ENCODE measurements at places on chromosomes 1 and 21. TPM values are rescaled to one million over a fixed set of nuclear protein-coding genes. Genes with fewer than 3 reads are reported as not detected.

- no peak for DNase-seq
Observed at GRCh38 chr1:184767591-184767990, 12.9 kb upstream of the EDEM3 start.

Gene MCM3AP
- polyA plus RNA-seq, result 65.3 TPM

Gene CROCC
- polyA plus RNA-seq, result 27.5 TPM

GRCh38 chr1:219359126-219359525, 185.4 kb downstream of the LYPLAL1 start:
- DNase-seq, result no peak

- no peak for DNase-seq
Observed at GRCh38 chr1:41521766-41522165, 37.3 kb upstream of the EDN2 start.

Gene C8B
- polyA plus RNA-seq, result not detected

- no peak for DNase-seq
Observed at GRCh38 chr1:20404466-20404865, 81.5 kb downstream of the CAMK2N1 start.

DNA sequence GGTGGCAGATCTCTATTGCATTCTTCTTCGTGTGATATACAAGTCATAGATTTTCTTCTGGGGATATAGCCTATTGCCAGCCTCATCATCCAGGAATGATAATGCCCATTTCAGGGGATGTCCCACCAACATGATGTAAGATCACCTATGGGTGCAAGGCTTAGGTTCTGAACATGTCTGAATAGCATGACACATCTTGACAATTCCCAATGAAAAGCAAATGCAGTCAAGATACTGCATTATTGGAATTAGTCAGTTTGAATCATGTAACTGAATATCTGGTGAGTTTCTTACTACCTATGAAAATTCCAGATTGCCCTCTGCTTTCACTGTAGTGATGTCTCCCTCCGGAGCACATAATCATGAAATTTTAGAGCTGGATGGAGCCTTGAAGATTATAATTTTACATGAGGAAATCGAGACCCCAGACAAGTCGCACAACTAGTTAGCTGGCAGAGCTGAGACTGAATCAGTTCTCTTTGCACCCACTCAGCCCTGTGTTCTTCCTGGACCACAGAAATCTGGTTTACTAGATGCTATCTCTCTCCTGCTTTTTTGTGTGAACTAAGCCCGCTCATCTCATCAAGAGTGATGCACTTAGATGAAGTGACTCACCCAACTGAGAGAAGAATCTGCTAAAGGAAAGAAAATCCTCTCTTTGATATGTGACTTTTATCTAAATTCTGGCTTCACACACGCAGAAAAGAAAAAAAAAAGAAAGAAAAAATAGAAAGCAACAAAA, 65.0 kb downstream of the WDR64 start:
- no peak for DNase-seq

DNA sequence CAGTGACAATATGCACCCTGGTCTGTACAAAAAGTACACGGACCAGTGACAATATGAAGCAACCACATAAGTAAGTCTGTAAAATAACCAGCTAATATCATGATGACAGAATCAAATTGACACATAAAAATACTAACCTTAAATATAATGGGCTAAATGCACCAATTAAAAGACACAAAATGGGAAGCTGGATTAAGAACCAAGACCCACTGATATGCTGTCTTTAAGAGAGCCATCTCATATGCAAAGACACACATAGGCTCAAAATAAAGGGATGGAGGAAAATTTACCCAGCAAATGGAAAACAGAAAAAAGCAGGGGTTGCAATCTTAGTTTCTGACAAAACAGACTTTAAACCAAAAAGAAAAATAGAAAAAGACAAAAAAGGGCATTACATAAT, 70.4 kb upstream of the VCAM1 start:
- DNase-seq, result no peak

DNA sequence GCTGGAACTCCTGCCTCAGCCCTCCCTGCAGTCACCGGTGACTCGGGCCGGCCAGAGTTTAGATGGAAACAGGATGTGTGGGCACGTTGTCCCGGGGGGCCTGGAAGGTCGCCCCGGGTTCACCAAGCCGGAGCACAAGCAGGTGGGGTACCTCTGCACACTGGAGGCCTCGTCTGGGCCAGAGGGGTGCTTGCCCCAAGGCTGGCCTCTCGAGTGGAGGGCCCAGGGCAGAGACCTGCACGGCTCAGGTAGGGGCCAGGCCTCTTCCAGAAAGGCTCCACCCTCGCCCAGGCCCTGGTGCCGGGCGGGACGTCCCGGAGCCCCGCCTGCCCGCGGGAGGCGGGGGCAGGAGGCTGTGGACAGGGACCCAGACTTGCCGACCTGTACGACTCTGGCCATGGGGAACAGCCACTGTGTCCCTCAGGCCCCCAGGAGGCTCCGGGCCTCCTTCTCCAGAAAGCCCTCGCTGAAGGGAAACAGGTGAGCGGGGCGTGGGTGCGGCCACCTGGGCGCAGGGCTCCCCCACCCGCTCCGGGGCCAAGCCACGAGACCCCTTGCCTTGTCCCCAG, at the start of gene PLEKHN1:
Gene PLEKHN1, plus strand, starts transcription at position 348 of the 569 bp plus-strand sequence. Its CDS starts 50 bp downstream, at position 398.
- no peak for DNase-seq

DNA sequence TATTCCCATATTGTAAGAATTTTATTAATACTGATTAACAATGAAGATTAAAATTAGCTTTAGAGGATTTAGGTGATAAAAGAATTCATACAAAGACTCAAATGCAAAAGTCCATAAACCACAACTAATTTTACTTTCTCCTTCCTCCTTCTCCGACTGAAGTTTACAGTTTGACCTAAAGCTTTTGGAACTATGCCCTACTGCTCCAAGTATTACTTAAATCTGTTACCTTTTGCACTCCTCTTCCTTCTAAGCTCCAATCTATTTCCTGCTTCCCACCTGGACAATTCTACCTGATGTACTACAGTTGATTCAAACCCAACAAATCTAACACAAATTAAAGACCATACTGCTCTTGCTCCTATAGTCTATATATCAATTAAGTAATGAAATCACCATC, 36.3 kb downstream of the ANKRD13C start:
- DNase-seq, result no peak

- DNase-seq, result no peak
Observed at GRCh38 chr1:90706437-90707362, 10.4 kb downstream of the BARHL2 start.

GRCh38 chr21:28431527-28432200, 561.0 kb downstream of the LTN1 start:
- DNase-seq, result no peak

DNA sequence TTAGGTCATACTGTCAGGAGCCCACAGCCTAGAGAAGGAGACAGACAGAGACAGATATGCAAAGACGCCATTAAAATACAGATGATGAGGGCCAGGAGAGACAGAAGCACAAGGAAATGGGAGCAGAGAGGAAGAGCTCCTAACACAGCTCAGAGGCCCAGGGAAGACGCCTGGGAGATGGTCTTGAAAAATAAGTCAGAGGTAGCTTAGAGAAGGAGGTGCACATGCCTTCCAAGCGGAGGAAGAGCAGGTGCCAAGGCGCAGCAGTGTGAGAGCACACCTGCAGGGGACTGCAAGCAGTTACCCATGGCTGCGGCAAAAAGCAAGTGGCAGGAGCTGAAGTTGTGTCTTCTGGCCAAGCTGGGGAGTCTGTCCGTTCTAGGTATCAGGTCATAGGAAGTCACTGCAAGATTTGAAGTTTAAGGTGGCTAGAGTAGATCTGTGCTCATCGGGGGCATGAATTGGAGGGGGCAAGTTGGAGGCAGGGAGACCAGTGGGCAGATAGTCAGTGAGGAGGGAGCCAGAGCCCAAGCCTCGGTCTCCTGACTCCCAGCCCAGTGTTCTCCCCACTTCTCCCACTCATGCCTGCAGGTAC, 1.3 kb upstream of the TRABD2B start:
- DNase-seq, result no peak

Gene CLEC20A
- polyA plus RNA-seq, result 0.37 TPM

Gene UTS2
- polyA plus RNA-seq, result not detected

GRCh38 chr1:28985427-28985826, 71.1 kb downstream of the EPB41 start:
- DNase-seq, result no peak

Gene HPCAL4
- 1.5 TPM for polyA plus RNA-seq

DNA sequence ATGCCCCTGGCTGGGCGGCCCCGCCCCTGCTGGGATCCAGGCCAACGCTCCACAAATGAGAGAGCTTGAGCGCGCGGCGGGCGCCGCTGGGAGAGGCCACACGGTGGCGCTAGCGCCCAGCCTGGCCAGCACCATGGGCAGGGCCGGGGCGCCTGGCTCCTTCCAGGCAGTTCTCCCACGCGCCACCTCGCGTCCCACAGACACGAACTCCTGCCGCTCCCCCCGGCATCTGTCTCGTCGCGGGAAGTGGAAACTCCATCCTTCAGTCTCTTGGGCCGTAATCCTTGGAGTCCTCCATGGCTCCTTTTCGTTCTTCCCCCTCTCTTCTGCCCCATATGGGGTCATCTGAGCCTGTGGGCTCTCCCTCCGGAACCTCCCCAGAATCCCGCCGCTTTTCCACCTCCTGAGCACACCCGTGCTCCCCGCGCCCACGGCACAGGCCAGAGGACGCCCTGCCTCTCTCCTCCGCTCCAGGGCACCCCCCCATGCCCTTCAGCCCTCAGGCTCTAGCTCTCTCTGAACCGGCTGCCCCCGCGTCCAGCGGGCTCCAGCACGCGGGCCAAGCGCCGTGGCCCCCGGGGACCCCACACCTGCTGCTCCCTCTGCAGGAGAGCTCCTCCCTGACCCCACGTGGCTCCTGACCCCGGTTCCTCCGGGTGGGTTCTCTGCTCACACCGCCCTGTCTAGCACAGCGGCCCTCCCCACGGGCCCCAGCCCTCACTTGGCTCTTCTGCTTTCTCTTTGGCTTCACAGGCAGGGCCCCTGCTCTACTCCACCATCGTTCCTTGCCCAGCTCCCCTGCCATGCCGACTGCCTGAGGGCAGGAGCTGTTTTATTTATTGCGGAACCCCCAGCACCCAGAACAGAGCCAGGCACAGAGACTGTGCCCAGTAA, 31.9 kb upstream of the EDN2 start:
- DNase-seq, result peak; percentile 83

- DNase-seq, result no peak
Observed at GRCh38 chr1:225965231-225965630, 24.2 kb upstream of the LEFTY2 start.

GRCh38 chr1:192530254-192530653, 45.3 kb upstream of the RGS1 start:
- no peak for DNase-seq

Gene PPM1J
- 1.9 TPM for polyA plus RNA-seq

Gene GJB3
- polyA plus RNA-seq, result 0.55 TPM

DNA sequence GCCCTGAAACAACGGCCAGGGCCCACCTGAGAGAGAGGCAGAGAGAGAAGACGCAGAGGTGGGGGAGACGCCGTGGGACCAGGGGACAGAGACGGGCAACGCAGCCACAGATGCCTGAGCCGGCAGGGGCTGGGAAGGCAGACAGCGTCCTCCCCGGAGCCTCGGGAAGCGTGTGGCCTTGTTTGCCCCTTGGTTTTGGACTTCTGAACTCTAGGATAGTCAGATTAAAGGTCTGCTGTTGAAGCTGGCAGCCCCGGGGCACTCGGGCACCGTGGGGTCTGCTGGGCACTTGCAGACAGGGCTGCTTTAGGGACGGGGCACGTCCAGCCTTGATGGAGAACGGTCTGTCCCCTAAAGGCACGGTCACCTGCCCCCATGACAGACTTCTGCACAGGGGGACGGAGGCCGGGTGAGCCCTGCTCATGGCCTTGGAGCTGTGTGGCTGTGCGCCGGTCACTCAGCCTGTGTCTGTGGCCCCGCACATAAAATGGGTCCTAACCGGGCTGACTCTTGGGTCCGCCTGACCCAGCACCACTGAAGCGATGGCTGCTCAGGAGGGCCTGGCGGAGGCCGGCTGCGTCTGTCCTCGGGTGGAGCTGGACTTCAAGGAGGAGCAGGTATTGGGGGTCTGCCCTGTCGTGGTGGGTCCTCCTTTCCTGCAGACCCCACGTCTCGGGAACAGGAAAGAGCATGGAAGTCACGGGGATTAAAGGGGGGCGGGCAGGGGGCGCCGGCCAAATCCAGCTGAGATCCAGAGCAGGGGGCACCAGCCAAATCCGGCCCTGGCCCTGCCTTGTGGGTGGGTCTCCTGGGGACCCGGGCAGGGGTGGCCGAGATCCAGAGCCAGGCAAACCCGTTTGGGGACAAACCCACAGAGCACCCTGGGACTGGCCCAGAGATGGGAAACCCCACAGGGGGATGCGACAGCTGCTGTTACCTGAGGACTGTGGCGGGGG, 9.6 kb upstream of the RNF223 start:
- no peak for DNase-seq

- no peak for DNase-seq
Observed at GRCh38 chr1:226952118-226952441, 12.0 kb downstream of the COQ8A start.

- DNase-seq, result no peak
Observed at GRCh38 chr1:153306303-153307220, 6.2 kb downstream of the PGLYRP3 start.

Gene NEK2
- 21.7 TPM for polyA plus RNA-seq

- peak; percentile 72 for DNase-seq
Observed at GRCh38 chr1:16181887-16182719, 26.2 kb upstream of the EPHA2 start.

DNA sequence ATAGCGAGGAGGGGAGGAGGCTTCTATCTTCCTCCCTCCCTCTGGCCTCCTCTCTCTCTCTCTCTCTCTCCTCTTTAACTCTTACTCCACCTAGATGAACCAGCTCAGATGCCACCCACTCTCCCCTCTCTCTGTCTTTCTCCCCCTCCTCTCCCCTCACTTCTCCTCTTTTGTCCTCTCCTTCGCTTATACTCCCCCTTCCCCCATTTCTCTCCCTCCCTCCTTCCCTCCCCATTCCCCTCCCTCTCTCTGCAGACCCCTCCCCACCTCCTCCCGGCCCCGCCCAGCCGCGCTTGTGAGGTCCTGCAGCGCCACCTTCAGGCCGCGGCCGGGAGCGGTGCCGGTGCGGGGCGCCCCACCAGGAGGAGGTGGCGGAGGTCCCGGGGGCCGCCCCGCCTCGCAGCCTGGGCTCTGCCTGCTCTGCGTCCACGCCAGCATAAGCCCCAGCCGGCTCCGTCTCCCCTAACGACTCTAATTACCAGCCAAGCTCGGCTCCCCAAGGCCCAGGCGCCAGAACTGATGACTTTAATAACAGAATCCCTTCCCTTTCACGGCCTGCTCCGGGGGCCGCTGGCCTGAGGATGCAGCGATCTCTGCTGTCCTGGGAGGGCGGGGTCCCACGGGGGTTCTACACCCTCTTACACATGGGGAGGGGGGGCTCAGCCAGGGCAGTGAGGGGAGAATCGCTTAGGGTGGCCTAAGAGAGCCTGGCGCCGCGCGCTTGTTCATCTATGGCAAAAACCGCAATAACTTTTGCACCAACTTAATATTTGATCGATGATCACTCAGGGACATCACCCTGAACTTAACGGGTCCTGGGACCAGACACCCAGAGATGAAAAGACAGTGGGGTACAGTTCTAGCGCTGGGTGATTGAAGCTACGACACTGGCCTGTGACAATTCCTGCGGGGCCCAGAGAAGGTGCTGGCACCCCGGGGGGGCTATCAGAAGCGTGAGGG, 637.3 kb downstream of the MATN1 start:
- DNase-seq, result no peak

DNA sequence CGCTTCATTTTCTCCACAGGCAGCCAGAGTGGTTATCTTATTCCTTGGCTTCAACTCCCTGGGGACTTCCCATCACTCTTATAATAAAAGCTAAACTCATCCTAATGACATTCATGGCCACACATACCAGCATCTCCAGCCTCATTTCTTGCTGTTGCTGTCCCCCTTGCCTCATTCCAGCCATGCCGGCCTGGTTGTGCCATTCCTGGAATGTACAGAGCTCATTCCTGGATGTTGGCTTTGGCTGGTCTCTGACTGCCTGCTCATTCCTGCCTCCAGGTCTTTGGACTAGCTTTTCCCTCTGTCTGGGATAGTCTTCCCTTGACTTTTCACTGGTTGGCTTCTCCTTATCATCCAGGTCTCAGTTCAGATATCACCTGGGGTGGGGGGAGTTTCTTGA, 2.4 kb upstream of the PEF1 start:
- no peak for DNase-seq

Measured in left renal pelvis (tissue), 4 donors.